ENCODE measurements at places on chromosomes 2 and 18.

DNA sequence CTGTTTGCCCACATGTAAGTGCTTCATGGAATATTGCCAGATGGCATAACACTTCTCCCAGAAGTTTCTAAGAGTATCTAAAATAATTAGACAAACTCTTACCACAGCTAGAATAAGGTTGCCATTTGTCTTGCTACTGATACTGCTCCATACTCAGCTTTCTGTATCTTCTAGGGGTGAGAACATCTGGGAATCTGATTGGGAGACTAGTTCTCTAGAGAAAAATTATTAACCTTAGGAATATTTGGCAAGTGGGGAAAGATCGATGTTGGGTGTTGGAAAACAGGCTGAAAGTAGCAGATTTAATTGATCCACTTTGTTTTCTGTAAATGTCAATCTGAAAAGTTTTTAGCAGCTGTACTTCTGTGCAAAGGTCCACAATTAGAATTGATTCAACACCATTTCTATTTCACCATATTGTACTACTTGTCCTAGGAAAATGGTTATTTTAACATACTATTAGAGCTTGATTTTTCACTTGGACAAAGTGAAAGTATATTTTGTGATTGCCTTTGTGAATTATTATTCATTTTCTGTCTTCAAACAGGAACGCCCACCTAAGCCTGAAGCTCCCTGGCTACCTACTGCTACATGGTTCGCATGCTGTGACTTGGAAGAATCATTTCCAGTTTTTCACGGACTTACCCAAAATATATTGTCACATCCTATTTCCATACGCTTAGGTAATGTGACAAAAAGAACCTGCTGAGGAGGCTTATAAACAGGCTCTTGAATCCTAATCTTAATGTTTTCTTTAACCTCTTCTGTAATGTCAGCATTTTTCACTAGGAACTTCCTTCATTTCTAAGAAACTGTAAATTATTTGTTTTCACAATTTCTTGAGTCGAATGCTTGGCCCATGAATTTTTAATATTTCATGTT lies 147.7 kb downstream of the TRABD2A start:
- no peak for DNase-seq

DNA sequence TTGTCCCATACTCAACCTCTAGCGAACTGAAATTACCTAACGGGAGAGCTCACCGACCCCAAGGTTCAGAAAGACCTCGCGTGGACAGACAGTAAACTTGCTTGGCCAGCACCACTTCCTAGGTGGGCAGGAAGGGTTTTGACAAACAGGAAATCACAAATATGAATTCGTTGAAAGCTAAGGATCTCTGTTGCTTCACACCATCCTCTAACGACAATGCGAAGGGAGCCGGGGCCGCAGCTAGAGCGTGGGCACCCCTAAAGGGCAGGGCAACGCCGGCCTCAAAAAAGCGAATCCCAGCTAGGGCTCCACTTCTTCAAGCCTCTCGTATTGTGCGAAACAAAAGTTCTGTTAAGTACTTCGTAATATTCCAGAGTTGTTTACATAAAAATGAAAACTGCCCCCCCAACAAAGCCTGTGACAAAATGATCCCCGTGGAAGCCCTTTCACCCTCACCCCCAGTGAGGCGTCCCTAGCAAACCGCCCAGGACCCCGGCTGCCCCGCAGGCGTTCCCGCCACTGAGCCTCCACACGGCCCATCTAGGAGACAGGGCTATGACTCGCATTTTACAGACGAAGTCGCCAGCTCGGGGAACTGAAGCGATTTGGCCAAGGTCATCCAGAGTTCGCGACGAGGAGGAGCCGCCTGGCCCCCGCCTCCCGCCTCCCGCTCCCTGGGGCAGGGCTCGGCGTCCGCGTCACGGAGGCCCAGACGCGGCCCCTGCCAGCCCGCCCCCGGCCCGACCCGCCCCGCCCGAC lies 548 bp downstream of the KANSL3 start:
- peak; percentile 91 for DNase-seq

DNA sequence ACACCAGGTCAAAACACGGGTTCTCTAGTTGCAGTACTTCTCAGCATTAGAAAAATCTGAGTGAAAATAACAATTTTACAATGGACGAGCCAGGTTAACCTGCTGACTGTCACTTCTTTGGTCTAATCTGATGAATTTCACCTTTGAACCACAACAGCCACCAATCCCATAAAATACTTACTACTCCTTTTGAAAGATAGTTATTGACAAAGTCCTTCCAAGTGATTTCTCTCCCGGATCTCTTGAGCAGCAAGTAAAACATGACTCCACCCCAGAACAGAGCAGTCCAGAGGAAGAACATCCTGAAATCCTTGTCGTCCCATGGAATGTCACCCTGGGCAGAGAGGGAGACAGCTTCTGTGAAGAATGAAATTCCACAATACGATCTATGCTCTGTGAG lies 10.2 kb downstream of the AFG3L2 start:
- DNase-seq = no peak

- DNase-seq = no peak
These were observed 95.1 kb upstream of the SALL3 start for GRCh38 chr18:78884502-78884901.

DNA sequence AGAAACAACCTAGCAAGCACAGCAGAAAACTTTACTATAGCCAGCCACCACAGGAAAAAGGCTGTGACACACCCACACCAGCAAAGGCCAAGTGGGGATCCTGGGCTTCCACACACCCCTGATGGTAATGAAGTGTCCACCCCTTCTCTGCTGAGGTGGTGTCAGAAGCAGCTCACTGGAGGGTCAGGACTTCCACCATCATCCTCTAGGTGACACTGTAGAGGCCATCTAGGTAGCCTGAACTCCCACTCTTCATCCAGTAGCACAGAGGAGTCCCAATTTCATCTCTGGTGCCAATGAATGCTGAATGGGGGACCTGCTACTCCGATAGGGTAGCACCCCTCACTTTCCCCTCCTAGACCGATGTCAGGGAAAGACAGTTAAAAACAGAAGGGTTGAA lies 1544.4 kb downstream of the LRP1B start:
- no peak for DNase-seq

DNA sequence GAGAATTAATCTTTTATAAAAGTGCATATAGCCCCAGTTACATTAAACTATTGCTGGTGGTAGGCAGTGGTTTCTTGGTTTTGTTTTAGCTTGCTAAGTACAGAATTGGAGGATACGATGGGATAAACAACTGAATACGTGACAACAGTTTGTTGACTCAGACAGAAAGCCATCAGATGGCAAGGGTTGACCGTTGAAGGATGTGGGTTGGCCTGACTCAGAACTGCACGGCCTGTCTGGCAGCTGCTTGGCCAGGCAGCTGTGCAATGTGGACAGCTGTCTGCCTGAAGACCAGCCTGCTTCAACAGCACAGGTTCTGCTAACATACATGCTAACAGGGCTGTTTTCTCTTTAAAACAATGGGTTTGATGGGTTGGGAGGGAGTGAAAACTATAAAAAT lies 46.6 kb downstream of the PRKRA start:
- peak; percentile 54 for DNase-seq

GRCh38 chr2:27890146-27890923 lies at the start of the genes BABAM2 and RBKS:
Gene BABAM2, plus strand, starts transcription at chr2:27890729. Its CDS starts 3,828 bp downstream, at chr2:27894557.
Gene RBKS, minus strand, starts transcription at chr2:27890387. Its CDS starts 42 bp downstream, at chr2:27890345.
- DNase-seq = peak; percentile 78

GRCh38 chr2:100051253-100051652 lies 91.1 kb downstream of the AFF3 start:
- no peak for DNase-seq

DNA sequence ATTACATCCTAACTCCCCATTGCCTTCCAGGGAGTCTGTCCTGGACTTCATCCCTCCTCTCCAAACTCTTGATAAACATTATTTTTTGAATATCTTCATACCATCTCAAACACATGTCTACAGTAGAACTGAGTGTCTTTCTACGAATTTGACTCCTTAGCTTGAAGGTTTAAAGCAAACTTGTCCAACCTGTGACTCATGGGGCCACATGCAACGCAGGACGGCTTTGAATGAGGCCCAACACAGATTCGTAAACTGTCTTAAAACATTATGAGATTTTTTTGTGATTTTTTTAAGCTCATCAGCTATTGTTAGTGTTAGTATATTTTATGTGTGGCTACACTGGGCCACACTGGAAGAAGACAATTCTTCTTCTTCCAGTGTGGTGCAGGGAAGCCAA lies 98.1 kb downstream of the PARD3B start:
- peak; percentile 59 for DNase-seq

- no peak for DNase-seq
These were observed 1.6 kb upstream of the PDE1A start for GRCh38 chr2:182428476-182428875.

DNA sequence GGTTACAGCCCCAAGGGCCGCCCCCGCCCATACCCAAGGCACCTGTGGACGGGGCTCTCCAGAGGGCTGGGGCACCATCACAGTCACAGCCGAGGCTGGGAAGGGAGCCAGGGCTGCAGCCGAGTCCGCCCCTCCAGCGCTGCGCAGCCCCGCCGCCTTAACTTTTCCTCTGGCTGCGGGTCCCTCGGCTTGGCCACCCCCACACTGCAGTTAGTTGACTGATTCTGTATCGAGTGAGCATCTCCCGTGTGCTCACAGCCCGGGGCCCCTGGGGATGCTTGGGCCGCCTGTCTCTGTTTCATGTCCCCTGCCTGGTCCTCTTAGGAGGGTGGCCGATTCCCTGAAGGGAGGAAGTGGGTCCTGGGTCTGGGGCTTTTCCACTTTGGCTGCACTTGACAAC lies 33.7 kb downstream of the EMILIN2 start:
- no peak for DNase-seq

- DNase-seq = no peak
These were observed 231.9 kb downstream of the ZRANB3 start for GRCh38 chr2:135299165-135299564.

DNA sequence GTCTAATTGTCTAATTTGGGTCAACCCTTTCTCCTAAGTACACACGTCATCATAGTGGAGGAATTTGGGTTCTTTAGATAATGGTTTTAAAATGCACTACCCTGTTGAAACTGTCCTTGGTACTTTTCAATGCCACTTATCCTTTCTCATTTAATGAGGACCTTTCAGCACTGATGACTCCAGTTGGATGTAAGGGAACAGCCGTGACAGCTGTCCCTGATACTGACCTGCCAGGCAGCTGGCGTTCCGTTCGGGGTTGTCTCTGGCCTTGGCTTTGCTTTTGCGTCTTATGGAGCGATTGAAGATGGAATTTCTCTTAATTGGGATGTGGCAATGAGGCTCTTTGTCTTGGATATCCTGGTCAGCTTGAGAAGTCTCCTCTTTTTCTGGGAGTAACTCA lies 38.7 kb downstream of the NGEF start:
- no peak for DNase-seq

DNA sequence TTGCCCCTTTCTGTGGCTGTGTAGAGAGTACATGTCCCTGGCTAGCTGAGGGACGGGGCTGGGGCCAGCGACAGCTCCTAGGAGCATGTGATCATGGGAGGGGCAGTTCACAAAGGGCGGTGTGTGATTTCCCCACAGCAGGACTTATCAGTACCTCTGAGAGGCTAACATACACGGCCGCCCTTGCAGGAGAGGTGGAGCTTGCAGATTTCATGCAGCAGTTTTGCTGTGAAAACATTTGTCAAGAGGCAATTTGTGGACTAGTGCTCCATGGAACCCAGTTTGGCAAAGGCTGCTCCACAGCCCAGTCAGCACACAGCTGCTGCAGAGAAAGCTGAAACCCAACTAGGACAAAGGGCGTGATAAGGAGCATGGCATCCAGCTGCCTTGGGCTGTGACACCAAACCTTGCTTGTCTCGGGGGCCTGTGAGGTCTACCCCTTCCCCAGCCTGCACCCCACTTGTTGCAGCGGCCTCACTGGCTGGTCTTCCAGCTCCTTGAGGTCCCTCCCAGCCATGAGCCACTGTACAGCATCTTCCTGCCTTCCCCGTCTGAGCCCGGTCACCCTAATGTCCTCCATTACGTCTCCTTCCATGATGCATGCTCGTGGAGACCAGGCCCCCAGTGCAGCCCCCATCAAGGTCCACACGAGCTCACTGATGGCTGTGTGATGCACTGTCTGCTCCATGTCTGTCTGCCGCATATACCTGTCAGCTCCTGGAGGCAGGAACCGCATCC lies 121.4 kb upstream of the HDAC4 start:
- DNase-seq = no peak

GRCh38 chr2:28224648-28225472 lies 167.8 kb upstream of the FOSL2 start:
- DNase-seq = peak; percentile 98

DNA sequence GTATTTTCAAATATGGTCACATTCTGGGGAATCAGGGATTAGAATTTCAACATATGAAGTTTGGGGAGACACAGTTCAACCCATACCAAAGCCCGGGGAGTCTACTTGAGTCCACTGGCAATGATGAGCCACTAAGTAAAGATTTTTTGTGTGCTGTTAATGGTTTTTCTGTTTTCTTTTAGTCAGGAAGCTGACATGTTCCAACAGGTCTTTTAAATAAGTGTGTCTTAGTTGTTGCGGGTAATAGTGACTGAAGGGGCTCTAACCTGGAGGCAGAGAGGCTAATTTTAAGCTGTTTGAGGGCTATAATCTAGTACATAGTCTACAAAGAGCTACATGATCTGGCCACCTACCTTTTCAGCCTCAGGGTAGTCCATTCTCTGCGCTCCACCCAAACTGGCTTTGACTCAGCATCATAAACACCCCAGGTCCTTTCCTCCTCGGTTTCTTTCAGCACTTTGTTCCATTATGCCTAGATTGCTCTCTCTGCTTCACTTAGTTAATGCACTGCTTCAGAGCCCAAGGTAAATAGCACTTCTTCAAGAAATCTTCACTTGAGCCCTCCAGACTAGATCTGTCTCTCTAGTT lies 17.6 kb upstream of the UBE2E3 start:
- DNase-seq = no peak

- DNase-seq = peak; percentile 8
These were observed 44.1 kb downstream of the MREG start for GRCh38 chr2:215969131-215969841.

DNA sequence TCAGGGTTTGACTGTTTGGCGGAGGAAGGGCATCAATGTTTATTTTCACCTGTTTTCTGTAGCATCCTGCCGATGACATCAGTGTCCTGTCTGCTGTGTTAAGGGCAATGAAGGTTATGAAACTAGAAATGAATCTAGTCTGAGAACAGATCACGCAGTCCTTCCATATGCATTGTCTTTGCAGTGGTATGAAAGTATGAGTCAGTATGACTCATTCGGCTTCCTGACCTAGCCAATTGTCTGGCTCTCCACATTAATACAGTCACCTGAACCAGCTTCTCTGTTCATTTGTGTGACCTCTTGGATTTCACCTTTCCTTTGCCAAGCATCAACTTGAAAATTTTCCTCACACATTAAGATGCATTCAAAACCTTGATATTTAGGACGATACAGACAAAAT lies 353.8 kb downstream of the RND3 start:
- DNase-seq = peak; percentile 76

- DNase-seq = peak; percentile 85
These were observed 36.6 kb downstream of the CYB5A start for GRCh38 chr18:74255131-74255616.

- DNase-seq = no peak
These were observed 143.3 kb upstream of the TACR1 start for GRCh38 chr2:75342504-75343175.
